SJCRH30 (cell line): ENCODE measurements at places on chromosomes 3 and 15.

DNA sequence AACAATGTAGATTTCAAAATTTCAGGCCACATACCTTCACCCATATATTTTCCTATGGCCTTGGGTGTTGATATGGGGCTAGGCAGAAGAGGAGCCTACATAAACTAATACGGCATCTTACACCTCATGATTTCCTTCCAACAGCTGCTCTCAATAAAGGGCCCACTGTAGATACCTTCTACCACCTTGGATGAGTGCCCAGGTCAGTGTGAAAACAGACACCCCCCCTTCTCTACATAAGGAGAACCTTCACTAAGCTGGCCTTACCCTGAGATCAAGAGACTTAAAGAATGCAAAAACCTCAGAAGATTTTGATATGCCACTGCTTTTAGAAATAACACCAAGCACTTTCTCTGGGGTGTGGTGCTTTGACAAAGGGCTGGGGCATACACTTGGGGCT, 42.7 kb downstream of the SH3BP5 start:
- H3K4me3 ChIP-seq = no peak overlapping the region

GRCh38 chr3:177362626-177363025, 165.3 kb upstream of the TBL1XR1 start:
- peak; percentile 28 for DNase-seq
- H3K27ac ChIP-seq = peak overlapping the region; percentile 15; the same call in 1 of the 2 replicates
- H3K36me3 ChIP-seq = no peaks in the 10 kb centered on the region
- peaks cover 13% of the 10 kb centered on the region for H3K4me1 ChIP-seq
- H3K27me3 ChIP-seq = no peaks in the 10 kb centered on the region
- H3K4me3 ChIP-seq = no peak overlapping the region

DNA sequence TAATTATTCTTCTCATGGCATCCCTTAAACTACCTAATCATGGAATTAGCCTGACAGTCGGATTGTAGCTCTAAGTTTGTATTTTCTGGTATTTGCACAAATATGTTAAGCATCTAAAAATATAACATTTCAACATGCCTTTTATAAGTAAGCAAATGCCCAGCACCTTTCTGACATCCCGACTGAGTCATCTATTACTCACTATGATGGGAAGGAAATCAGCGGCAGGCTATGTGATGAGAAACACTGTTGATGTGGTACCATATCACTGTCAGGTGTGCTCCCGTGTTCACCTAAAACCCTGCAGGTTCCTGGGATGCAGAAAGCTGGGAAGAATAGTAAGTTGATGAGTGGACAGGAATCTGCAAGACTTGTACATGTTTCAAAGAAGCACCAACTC, 367.8 kb upstream of the IL12A start:
- H3K27me3 ChIP-seq = no peaks in the 10 kb centered on the region
- no peak for DNase-seq
- peaks cover 26% of the 10 kb centered on the region for H3K4me1 ChIP-seq
- H3K27ac ChIP-seq = no peak overlapping the region
- no peak overlapping the region for H3K4me3 ChIP-seq

- H3K36me3 ChIP-seq = no peaks in the 10 kb centered on the region
- no peak overlapping the region for H3K4me3 ChIP-seq
- H3K27ac ChIP-seq = no peak overlapping the region
- H3K4me1 ChIP-seq = no peaks in the 10 kb centered on the region
- DNase-seq = no peak
These were observed 328.5 kb downstream of the NEK10 start for GRCh38 chr3:27040674-27041073.

- no peaks in the 10 kb centered on the region for H3K27me3 ChIP-seq
- H3K36me3 ChIP-seq = no peaks in the 10 kb centered on the region
- no peaks in the 10 kb centered on the region for H3K4me1 ChIP-seq
- no peak overlapping the region for H3K27ac ChIP-seq
- no peak overlapping the region for H3K4me3 ChIP-seq
These were observed 29.5 kb downstream of the KCNAB1 start for GRCh38 chr3:156149876-156150275.

DNA sequence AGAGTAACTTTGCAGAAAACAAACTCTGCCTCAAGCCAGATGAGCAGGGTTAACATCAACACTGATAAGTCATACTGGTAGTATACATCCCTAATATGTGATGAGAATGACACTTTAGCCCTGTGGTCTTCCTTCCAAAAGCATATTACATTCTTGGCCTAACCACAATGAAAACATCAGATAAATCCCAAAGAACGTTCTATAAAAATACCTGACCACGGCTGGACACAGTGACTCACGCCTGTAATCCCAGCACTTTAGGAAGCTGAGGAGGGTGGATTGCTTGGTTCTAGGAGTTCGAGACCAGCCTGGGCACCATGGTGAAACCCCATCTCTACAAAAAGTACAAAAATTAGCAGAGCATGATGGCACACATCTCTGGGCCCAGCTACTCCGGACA, 4.7 kb downstream of the TMCC1 start:
- peak overlapping the region; percentile 85; the same call in 1 of the 2 replicates for H3K27ac ChIP-seq
- H3K36me3 ChIP-seq = peaks cover 10% of the 10 kb centered on the region
- H3K4me1 ChIP-seq = peaks cover 40% of the 10 kb centered on the region
- H3K27me3 ChIP-seq = no peaks in the 10 kb centered on the region

DNA sequence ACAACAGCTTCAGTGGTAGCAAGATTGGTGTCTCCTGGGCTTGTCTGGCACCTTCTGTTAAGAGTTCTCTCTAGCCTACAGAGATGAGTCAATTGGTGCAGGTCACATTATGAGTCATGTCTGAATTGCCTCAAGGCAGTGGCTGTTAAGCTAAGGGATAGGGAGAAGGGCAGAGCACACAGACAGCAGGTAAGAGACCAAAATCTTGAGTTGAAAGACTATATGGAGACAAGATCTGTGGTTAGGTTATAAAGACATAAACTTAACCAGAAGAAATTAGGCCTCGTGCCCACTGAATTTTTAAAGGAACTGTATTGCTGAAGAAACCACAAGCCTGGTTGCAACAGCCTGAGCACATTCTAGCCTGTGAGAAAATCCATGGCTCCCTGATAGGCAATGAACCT, 19.2 kb upstream of the KPNA1 start:
- H3K36me3 ChIP-seq = no peaks in the 10 kb centered on the region
- no peak for DNase-seq
- no peaks in the 10 kb centered on the region for H3K4me1 ChIP-seq

DNA sequence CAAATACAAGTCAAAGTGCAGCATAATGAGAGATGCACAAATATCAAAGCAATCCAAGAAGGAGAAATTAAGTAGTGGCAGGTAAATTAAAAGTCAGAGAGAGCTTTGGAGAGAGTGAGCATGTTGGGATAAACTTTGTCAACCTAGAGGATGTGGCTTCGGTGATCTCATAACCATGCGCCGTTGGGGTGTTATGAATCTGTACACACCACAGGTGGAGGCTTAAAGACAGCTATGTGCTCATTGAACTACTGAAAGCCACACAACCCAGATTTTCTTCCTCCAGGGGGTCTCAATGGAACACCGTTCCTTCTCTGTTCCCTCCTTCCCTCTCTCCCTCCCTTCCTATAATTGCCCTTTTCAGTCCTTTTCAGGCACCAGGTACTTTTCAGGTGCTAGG, 52.0 kb downstream of the SUCNR1 start:
- DNase-seq = peak; percentile 11
- H3K4me1 ChIP-seq = no peaks in the 10 kb centered on the region
- H3K4me3 ChIP-seq = no peak overlapping the region
- H3K27ac ChIP-seq = no peak overlapping the region
- H3K27me3 ChIP-seq = no peaks in the 10 kb centered on the region
- no peaks in the 10 kb centered on the region for H3K36me3 ChIP-seq

DNA sequence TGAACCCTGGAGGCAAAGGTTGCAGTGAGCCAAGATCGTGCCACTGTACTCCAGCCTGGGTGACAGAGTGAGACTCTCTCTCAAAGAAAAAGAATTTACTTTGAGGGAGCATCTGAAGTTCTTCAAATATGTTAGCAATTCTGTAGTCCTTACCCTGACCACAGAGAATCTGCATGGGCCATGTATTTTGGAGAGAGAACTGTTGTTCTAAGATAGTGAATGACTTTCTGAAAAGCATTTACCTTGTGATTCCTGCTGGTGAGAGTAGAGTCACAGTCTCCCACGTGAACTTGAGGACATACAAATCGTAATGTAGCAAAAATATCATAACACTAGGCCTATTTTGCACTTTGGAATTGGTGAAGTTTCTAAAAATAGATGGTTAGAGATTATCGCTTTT, 3.9 kb downstream of the BRK1 start:
- no peaks in the 10 kb centered on the region for H3K27me3 ChIP-seq
- DNase-seq = no peak
- H3K4me3 ChIP-seq = no peak overlapping the region
- H3K4me1 ChIP-seq = no peaks in the 10 kb centered on the region

GRCh38 chr15:80087104-80087503, 27.6 kb downstream of the ZFAND6 start:
- H3K4me1 ChIP-seq = peaks cover 7% of the 10 kb centered on the region; the same call in 1 of the 2 replicates
- DNase-seq = no peak
- 0 out of 2 replicates have a peak, but pooled peaks cover 3% of the 10 kb centered on the region for H3K36me3 ChIP-seq
- H3K27ac ChIP-seq = no peak overlapping the region

- H3K27me3 ChIP-seq = peaks cover 6% of the 10 kb centered on the region
- no peak overlapping the region; the same call in 1 of the 2 replicates for H3K4me3 ChIP-seq
- peaks cover 27% of the 10 kb centered on the region for H3K4me1 ChIP-seq
- no peaks in the 10 kb centered on the region for H3K36me3 ChIP-seq
- DNase-seq = no peak
- peak overlapping the region; percentile 42 for H3K27ac ChIP-seq
These were observed 37.7 kb downstream of the PCSK6 start for GRCh38 chr15:101451846-101452245.

DNA sequence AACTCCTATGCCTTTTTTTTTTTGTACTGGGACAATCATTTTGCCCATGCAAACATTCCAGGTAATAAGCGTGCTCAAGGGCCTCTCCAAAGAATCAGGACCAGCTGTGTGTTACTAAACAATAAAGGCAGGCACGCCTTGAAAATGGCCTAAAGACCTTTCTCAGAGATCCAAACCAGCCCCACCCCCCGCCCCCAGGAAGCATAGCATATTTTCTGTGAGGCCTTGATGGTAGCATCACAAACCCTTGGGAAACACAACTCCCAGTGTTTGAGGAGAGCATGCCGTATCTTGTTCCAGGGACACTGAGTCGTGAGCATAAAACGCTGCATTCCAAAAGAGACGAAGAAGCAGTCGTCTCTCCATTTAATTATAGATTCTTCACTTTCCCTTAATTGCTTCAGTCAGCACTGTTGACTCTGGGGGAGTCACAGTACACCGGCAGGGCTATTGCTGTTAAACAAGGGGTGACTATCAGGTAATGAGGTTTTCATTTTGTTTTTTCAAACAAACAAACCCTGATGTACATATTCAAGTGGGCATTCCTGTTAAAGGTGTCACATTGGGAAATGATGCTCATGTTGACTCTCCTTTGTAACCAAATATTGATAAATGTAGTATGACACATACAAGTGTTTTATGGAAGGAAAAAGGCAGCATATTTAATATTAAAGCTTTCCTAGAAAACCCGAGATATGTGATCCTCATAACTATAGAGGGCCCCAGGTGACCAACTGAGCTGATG, 4.4 kb upstream of the TPM1 start:
- peaks cover 23% of the 10 kb centered on the region for H3K4me1 ChIP-seq
- H3K4me3 ChIP-seq = no peak overlapping the region
- DNase-seq = no peak
- no peak overlapping the region for H3K27ac ChIP-seq
- no peaks in the 10 kb centered on the region for H3K27me3 ChIP-seq
- H3K36me3 ChIP-seq = no peaks in the 10 kb centered on the region

GRCh38 chr3:151933234-151933853, 59.9 kb downstream of the SUCNR1 start:
- H3K27me3 ChIP-seq = no peaks in the 10 kb centered on the region
- no peak overlapping the region for H3K4me3 ChIP-seq
- no peaks in the 10 kb centered on the region for H3K4me1 ChIP-seq
- H3K27ac ChIP-seq = no peak overlapping the region
- DNase-seq = no peak
- no peaks in the 10 kb centered on the region for H3K36me3 ChIP-seq

DNA sequence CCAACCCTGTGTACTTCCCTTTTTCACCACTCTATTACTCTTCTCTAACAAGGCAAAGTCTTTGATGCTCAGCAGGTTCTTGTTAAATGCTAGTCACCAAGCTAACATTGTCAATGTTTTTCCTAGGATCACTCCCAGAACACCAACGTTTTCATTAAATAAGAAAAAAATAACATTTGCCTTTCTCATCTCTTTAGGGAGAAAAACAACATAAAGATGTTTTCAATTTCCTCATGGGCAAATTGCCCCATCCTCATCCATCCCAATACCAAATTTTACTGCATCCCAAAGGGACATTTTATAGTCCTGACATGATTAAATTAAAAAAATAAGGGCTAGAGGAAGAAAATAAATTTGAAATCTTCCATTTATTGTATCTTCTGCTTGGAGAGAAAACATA, 106.5 kb downstream of the SUCNR1 start:
- no peak for DNase-seq
- H3K4me1 ChIP-seq = peaks cover 9% of the 10 kb centered on the region
- no peak overlapping the region for H3K27ac ChIP-seq
- no peaks in the 10 kb centered on the region for H3K27me3 ChIP-seq
- no peak overlapping the region for H3K4me3 ChIP-seq

- H3K4me1 ChIP-seq = peaks cover 19% of the 10 kb centered on the region
- DNase-seq = no peak
- H3K27ac ChIP-seq = no peak overlapping the region
- no peak overlapping the region for H3K4me3 ChIP-seq
- H3K36me3 ChIP-seq = no peaks in the 10 kb centered on the region
These were observed 197.2 kb downstream of the MEIS2 start for GRCh38 chr15:36903195-36903594.

DNA sequence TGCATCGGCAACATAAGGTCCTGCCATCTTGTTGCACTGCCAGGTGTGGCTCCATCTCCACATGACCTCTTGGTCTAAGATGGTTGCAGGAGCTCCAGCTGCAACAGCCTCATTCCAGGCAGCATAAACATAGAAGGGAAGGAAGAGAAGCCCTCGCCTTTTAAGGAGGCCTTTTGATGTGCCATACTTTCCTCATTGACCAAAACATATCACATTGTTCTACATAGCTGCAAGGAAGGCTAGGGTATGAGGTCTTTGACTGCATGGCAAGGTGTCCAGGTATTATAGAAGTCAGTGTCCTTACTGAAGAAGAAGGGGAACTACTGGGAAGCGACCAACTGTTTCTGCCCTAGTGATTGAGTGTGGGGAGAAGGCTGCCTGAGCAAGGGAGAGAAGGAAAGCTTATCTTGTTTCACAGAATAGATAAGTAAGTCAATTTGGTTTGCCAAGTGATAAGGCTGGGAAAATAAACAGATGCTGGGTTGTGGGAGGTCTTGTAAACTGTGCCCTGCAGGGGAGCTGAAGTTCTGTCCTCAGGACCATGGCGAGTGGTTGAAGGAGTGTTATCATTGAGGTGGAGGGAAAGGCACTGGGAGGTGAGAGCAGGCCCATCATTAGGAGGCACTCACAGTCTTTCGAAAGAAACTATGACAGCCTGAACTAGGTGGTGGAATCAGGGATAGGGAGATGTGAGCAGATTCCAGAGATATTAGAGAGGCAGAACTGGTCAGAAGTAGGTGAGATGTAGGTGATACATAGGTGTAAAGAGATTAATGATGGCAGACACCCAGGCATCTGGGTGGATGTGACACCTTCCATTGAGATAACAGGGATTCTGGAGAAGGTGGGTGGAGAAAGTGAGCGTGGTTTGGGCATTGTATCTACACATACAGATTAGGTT, 93.8 kb upstream of the IGF1R start:
- no peaks in the 10 kb centered on the region for H3K27me3 ChIP-seq
- H3K36me3 ChIP-seq = no peaks in the 10 kb centered on the region
- H3K4me3 ChIP-seq = no peak overlapping the region
- no peak overlapping the region for H3K27ac ChIP-seq
- H3K4me1 ChIP-seq = no peaks in the 10 kb centered on the region

- H3K4me3 ChIP-seq = no peak overlapping the region
- H3K27me3 ChIP-seq = no peaks in the 10 kb centered on the region
- DNase-seq = no peak
These were observed 88.6 kb downstream of the NR1I2 start for GRCh38 chr3:119870512-119870911.
